ENCODE measurements at places on chromosomes 16 and 17. TPM values are rescaled to one million over a fixed set of nuclear protein-coding genes. Genes with fewer than 3 reads are reported as not detected.

The GID4 gene
- total RNA-seq: 5.3 TPM

The TMC8 gene
- not detected for total RNA-seq

The ALDH3A1 gene
- total RNA-seq: 1.1 TPM

The ATXN7L3 gene
- 31.8 TPM for total RNA-seq

The NPEPPS gene
- total RNA-seq: 83.8 TPM

The SMPD3 gene
- not detected for total RNA-seq

The AMDHD2 gene
- 44.6 TPM for total RNA-seq

The ARHGDIA gene
- 110 TPM for total RNA-seq

The TEKT1 gene
- not detected for total RNA-seq

The GNGT2 gene
- total RNA-seq: 0.66 TPM

The GPRC5C gene
- total RNA-seq: 24.6 TPM

The KRTAP9-4 gene
- not detected for total RNA-seq

The C17orf100 gene
- total RNA-seq: 0.40 TPM

The CDH11 gene
- total RNA-seq: 405 TPM

The GNG13 gene
- total RNA-seq: not detected

The C16orf92 gene
- not detected for total RNA-seq

The CRYM gene
- 0.26 TPM for total RNA-seq

The SCRN2 gene
- 40.4 TPM for total RNA-seq

The LITAF gene
- total RNA-seq: 24.5 TPM

The TMEM100 gene
- total RNA-seq: 0.25 TPM

The ULK2 gene
- 37.4 TPM for total RNA-seq

The SP2 gene
- total RNA-seq: 1.6 TPM

The ZMYND15 gene
- total RNA-seq: 0.06 TPM

The CD300LF gene
- total RNA-seq: not detected

The RAB37 gene
- 1.1 TPM for total RNA-seq

The LASP1 gene
- 88.5 TPM for total RNA-seq

The ACSM2A gene
- not detected for total RNA-seq

The CCL4L2 gene
- not detected for total RNA-seq

The KLHL10 gene
- total RNA-seq: not detected

Data from aortic smooth muscle cell (primary cell).